Choroid plexus epithelial cell (primary cell): ENCODE measurements at places on chromosomes 16 and 17.
A peak's percentile ranks its signal among the peaks of the same experiment; 100 is the strongest.

DNA sequence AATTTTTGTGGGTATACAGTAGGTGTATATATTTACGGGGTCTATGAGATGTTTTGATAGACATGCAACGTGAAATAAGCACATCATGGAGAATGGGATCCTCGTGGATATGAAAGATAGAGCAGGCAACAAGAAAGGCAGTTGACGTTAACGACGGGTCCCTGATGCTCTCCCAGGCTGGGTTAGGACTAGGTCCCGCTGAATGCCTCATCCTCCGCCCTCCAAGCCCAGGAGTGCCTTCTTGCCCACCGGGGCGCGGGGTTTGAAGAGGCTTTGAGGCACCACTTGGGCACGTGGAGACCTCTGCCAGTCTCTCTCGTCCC, 9.5 kb upstream of the ZFP90 start:
- no peak for DNase-seq

- peak; percentile 18 for DNase-seq
Observed at GRCh38 chr17:14514973-14515372, 214.1 kb downstream of the HS3ST3B1 start.

- DNase-seq = no peak
Observed at GRCh38 chr17:63954402-63955063, 18.2 kb downstream of the SCN4A start.

GRCh38 chr16:24844101-24845030, 1.4 kb upstream of the SLC5A11 start:
- no peak for DNase-seq

DNA sequence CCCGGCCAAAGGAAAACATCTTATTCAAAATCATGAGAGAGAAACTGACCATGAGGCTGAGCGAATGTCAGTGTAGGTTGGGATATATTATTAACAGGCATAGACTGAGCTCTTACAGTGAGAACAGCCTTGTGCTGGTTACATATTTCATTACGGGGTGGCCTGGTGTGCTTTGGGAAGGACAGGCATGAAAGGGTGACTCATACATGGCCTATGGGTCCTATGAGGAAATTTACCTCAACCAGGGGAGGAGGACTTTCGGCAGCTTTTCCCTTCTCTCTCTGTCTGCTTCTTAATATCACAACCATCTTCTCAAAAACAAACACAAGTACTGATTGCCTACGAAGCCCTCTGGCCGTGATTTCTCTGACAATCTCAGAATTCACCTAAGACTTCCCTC, 579.1 kb downstream of the CDH13 start:
- peak; percentile 63 for DNase-seq

- no peak for DNase-seq
Observed at GRCh38 chr16:48330841-48331192, 54.4 kb downstream of the SIAH1 start.

- DNase-seq = no peak
Observed at GRCh38 chr16:77299395-77299794, 100.2 kb downstream of the SYCE1L start.

GRCh38 chr16:73506568-73507056, 458.7 kb upstream of the ZFHX3 start:
- no peak for DNase-seq

DNA sequence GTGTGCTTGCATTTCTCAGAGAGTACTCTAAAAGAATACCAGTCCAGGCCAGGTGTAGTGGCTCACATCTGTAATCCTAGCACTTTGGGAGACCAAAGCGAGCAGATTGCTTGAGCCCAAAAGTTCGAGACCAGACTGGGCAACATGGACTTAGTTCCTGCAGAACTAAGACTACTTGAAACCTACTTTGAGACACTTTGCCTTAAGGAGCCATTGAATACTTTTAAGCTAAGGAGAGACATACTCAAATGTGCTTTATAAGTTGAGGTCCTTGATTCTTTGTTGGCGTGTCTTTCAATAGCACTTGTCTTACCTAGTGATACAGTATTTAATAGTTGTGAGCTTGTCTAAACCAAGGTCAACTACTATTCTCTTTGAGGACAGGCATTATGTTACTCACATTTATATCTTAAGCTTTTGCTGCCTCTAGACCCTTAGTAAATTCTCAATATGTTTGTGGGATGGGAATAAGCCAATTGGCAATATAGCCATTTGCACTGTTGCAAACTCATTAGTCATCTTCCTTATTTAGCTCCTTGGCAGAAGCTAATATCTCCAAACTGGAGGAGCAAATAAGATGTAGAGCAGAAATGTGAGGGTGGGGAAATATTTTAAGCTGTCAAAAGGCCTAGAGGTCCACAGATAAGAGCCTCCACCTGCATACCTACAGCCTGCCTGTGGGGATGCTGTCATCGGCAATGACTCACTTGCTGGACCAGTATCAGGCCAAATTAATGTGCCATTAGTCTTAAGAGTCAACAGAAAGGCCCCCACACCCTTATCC, 16.3 kb downstream of the SCPEP1 start:
- no peak for DNase-seq

- DNase-seq = peak; percentile 100
Observed at GRCh38 chr16:4253394-4254150, 11.7 kb upstream of the SRL start.

GRCh38 chr17:10226930-10227695, 28.7 kb upstream of the GAS7 start:
- peak; percentile 45 for DNase-seq

DNA sequence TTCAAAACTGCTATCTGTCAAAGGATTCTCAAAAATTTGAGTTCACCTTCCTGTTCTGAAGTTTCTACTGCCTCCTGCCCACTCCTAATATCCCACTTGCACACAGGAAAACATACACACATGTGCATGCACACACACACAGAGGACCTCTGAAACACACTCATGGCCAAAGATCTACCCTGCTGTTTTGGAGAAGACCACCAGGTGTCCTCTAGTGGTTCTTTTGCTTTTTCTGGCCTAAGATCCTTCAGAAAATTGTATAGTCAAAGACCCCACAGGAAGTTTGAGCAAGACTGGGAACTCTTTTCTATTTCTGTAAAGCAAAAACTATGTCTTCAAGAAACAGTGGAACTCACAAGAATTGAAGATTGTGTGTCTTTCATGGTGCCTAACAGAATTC, 90.2 kb downstream of the CDH8 start:
- no peak for DNase-seq

DNA sequence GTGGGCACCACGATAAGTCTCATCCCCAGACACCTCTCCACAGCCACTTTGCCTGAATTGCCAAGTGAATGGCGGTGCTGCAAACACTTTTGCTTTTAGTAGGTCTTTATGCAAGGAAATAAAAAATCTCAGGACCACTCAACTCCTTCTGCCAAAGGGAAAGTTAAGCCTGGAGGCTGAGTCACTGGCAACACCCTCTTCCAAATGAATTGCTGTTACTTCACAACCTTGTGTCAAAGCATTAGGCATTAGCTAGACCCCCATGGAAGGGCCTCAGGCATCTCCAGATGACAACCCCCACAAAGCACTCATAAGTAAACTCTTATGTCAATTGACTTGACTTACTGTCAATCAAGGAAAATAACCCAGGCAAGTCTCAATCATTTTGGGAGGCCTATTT, 43.0 kb downstream of the RNF112 start:
- DNase-seq = no peak

DNA sequence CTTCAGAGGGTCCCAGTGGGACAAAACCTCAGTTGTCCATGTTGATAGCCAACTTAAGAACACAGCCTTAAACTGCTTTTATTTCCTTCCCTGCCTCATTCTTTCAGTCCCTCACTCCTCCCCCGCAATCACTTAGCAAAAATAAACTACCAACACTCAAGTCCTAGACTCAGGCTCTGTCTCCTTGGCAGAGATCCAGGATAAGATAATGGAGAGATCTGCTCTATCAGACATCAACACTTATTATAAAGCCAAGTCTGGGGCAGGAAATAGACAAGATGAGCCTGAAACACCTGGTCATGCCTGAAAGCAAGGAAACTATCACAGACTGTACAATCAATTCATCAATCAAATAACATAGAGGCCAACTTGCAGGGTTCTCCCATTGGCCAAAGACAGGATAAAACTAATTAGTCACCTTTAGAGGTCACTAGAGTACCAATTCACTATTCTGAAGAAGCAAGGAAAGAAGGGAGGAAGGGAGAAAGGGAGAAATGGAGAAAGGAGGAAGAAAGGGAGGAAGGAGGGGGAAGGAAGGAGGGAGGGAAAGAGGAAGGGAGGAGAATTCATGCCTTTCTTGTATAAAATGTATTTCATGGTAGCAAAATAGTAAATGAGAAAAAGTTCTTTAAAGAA, 15.7 kb downstream of the HYDIN start:
- DNase-seq = peak; percentile 13

DNA sequence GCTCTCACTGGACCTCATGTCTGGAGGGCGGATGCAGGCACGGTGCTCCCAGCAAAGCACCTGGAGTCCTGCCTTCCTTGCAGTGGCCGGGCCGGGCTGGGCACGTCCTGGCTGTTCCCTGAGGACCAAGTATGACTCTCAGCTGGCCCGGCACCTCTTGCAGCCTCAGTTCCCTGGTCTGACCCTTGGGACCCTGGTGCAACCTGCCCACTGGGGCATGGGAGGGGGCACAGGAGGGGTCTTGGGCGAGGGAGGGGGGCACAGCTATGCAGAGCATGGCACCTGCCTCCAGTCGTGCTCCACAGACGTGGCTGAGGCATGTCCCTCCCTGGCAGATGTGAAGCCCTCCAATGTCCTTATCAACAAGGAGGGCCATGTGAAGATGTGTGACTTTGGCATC, 19.6 kb downstream of the MAP2K3 start:
- DNase-seq = no peak
